Stimulated activated CD4-positive, alpha-beta T cell treated with anti-CD3 and anti-CD28 coated beads, Interleukin-4, amount 100 ng/mL, for 1 hour (primary cell): ENCODE measurements at places on chromosomes 2 and 18.

DNA sequence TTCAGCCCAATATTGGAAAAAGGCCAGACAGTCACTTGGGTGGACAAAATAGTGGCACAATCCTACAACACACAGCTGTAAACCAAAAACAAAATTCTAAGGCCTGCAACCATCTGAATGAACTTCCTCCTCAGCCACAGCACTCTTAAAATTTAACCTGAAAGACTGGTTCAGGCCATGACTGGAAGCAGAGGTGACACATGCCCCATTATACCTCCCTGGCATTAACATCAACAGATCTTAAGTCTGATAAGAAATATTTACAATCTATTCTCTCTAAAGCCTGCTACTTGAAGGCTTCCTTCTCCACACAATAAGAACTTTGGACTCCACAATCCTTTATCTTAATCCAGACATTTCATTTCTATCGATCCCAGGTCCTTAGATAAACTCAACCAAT lies 192.4 kb upstream of the LRP1B start:
- DNase-seq = no peak

GRCh38 chr18:53417003-53417402 lies 807.5 kb downstream of the MBD2 start:
- DNase-seq = no peak

GRCh38 chr2:169361706-169362117 lies 622 bp downstream of the LRP2 start:
- DNase-seq = no peak

DNA sequence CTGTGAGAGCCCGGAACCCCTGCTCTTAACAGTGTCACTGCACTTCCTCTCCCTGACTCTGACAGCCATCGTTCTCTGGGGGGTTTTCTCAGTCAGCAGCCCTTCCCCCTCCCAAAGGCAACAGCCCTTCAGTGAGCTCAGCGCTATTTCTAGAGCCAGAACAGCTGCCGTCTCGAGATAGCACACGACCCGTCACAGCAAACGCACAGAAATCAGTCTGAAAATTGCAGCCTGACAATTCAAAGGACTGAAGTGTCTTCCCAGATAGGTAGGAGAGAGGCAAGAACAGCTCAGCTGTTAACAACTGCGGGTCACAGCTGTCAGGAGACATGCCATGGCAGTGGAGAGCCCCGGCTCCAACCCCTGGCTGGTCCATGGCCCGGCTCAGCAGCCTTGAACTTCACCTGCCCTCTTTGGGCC lies 45.4 kb downstream of the ST8SIA5 start:
- DNase-seq = no peak

DNA sequence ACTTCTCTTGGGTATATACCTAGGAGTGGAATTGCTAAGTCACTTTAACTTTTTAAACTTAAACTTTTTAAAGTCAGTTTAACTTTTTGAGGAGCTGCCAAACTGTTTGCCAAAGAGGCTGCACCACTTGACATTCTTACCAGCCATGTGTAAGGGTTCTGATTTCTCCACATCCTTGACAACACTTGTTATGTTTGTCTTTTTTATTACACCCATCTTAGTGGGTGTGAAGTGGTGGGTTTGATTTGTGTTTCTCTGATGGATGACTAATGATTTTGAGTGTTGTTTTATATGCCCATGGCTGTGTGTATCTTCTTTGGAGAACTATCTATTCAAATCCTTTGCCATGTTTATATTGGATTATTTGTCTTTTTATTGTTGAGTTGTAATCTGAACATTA lies 13.6 kb downstream of the ASAP2 start:
- DNase-seq = no peak
